Right lobe of liver (tissue), 6 donors: ENCODE measurements at places on chromosomes 7 and 10. TPM values are rescaled to one million over a fixed set of nuclear protein-coding genes. Genes with fewer than 3 reads are reported as not detected.

Gene BTBD16
- 2.6 TPM for total RNA-seq

GRCh38 chr7:130593033-130593432 lies 75.5 kb downstream of the COPG2 start:
- no peak for DNase-seq
- no peak overlapping the region for H3K4me3 ChIP-seq
- no peak overlapping the region for H3K27ac ChIP-seq
- no peaks in the 10 kb centered on the region for H3K4me1 ChIP-seq

- H3K4me3 ChIP-seq, result no peak overlapping the region
- H3K4me1 ChIP-seq, result no peaks in the 10 kb centered on the region
- H3K27me3 ChIP-seq, result no peaks in the 10 kb centered on the region
- H3K36me3 ChIP-seq, result no peaks in the 10 kb centered on the region
- no peak overlapping the region for H3K27ac ChIP-seq
Measured at GRCh38 chr10:129896136-129896859, 67.8 kb downstream of the EBF3 start.

GRCh38 chr7:6242561-6242960 lies 29.9 kb downstream of the CYTH3 start:
- no peak overlapping the region for H3K4me3 ChIP-seq
- no peaks in the 10 kb centered on the region for H3K4me1 ChIP-seq
- no peaks in the 10 kb centered on the region for H3K27me3 ChIP-seq
- no peak for DNase-seq
